ENCODE measurements at places on chromosomes 5 and 9.

GRCh38 chr9:113964495-113965170, 88.5 kb downstream of the ZNF618 start:
- DNase-seq: no peak

DNA sequence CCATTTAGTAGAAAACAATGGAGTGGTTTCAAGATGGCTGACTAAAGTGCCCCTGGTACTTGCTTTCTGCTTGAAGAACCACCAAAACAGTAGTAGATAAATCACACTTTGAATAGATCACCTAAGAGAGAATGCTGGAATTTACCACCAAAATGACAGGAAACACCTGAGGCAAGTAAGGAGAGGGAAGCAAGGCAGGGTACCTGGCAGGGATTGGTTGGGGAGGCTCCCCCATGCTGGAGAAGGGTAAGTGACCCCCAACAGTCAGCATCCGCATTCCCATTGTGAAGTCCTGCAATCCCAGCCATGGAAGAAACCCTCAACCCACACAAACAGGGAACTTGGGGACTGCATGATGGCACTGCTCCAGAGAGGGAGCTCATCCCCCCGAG, 105.5 kb downstream of the PLPP1 start:
- no peak for DNase-seq

GRCh38 chr5:75057561-75057960, 5.2 kb upstream of the GCNT4 start:
- no peak for DNase-seq

GRCh38 chr9:80649496-80649895, 1039.9 kb downstream of the TLE1 start:
- no peak for DNase-seq

DNA sequence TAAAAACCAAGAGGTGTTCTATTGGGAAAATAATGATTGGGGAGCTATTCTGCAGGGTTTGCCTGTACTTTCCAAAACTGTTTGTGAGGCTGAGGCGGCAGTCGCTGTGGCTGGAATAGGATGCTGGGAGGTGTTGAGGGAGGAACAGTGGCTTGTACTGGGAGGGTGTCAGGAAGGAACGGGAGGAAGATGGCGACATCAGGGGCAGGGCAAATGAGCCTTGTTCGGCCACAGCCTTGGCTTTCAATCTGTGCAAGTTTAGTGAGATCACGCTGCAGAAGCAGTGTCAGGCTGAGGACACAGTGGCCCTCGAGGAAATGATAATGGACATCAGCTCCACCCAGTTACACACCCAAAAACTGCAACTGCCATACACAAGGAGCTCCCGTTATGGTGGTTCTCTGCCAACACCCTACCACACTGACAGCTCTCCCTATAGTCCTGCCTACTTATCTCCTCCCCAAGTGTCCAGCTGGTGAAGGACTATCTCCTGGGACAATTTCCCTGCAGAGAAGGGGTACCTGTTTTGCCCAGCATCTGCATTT, 27.3 kb downstream of the KIF2A start:
- DNase-seq: no peak

DNA sequence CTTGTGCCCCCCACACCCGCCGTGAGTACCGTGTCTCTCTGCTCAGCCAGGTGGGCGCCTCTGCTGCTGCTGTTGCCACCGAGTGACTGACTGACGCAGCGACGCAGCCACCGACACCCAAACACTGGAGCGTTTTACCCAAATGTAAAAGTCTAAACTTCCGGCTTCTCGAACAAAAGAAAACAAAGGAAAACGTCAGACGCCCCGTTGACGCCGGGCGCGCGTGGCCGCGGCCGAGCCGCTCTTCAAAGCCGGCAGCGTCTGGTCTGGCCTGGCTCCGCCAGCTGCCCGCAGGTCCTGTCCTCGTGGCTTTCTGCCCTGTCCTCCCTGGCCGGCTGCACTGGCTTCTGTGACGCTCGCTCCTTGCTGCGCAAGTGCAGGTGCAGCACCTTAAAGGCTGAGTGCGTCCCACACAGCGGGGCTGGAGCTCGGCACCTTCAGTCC, 41.4 kb upstream of the CLPTM1L start:
- DNase-seq: peak; percentile 72

- peak; percentile 54 for DNase-seq
Measured at GRCh38 chr9:112487008-112487798, 576 bp downstream of the KIAA1958 start.

GRCh38 chr5:71882826-71883741, 164.0 kb downstream of the CARTPT start:
- DNase-seq: peak; percentile 19

- no peak for DNase-seq
Measured at GRCh38 chr9:101064206-101064605, 35.7 kb downstream of the PLPPR1 start.

- no peak for DNase-seq
Measured at GRCh38 chr9:7369384-7369821, 430.2 kb downstream of the DMAC1 start.

DNA sequence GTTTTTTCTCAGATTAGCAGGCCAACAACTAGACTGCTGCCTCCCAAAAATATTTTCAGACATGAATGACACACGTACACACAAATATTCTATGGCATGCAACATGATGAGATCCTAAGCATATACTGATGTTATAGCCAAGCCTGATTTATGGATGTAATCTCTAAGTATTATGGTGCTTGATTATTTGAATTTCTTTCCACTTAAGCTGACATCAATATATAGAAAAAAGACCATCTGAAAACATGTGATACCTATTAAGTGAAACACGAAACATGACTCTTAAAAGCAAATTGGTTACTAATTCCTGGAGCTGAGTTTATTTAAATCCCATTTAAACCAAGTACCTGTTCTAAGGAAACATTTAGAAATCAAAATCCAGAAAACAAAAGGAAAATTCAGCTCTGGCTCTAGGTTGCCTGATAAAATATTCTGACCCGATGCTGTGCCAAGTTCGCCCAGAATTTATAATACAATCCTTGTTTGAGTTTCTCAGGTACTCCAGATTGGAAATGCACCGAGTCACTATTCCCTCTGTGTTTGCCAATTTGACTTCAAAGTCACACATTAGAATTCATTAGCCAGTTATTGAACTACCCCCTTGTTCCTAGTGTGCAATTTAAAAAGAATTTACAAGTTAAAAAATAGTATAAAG, 548.6 kb downstream of the CSNK1G3 start:
- no peak for DNase-seq

- DNase-seq: no peak
Measured at GRCh38 chr9:136542241-136543040, 3.4 kb downstream of the NOTCH1 start.

GRCh38 chr5:90305041-90305720, 104.4 kb downstream of the CETN3 start:
- no peak for DNase-seq

GRCh38 chr9:90964101-90965020, 162.7 kb downstream of the SYK start:
- DNase-seq: no peak

- DNase-seq: no peak
Measured at GRCh38 chr9:111348821-111349271, 18.8 kb upstream of the OR2K2 start.

- no peak for DNase-seq
Measured at GRCh38 chr5:169549453-169550100, 34.0 kb upstream of the SPDL1 start.

GRCh38 chr9:137383081-137383783, 39.7 kb downstream of the EXD3 start:
- DNase-seq: no peak

DNA sequence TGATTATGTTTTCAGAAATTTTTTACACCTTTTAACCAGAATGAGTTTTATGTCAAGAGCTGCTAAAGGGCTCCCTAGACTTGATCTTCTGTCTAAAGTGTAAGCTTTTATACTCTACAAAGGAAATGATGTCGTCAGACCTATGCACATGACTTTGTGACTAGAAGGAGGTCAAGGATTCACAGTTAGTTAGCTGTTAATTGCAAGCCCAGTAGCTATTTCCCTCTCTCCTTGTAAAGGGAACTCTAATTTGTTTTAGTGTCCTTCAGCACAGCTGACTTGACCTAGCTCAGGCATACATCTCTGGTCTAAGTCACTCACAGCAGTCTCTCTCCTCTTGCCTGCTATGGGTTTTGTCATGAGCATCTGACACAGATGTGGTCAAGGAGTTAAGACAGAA, 173.5 kb upstream of the NREP start:
- no peak for DNase-seq

DNA sequence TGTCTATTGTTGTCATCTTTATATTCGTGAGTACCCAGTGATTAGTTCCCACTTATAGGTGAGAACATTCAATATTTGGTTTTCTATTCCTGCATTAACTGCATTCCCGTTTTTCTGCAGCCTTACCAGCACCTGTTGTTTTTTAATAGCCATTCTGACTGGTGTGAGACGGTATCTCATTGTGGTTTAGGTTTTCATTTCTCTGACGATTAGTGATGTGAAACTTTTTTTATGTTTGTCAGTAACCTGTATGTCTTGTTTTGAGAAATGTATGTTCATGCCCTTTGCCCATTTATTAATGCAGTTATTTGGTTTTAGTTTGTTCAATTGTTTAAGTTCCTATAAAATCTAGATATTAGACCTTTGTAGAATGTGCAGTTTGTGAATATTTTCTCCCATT, 546.0 kb upstream of the RORB start:
- no peak for DNase-seq

GRCh38 chr9:89420397-89421178, 77.3 kb downstream of the SEMA4D start:
- no peak for DNase-seq

DNA sequence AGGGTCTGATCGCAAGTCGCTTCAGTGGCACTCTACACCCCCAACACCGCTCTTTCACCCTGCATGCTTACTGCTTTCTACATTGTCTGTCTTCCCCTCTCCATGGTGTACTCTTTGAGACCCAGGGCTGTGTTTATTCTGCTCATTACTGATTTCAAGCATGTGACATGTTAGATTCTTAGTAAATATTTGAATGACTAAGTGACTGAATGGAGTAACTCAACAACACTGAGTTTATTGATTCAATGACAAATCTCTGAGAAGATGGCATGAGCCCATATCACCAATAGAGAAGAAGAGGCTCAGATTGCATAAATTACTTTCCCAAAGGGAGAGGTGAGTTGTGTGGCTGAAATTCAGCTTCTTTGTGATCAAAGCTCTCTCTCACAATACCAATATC, 89.7 kb upstream of the OSMR start:
- DNase-seq: no peak

GRCh38 chr5:179613460-179614071, 9.9 kb downstream of the HNRNPH1 start:
- no peak for DNase-seq

- no peak for DNase-seq
Measured at GRCh38 chr5:167507463-167508233, 783.8 kb upstream of the WWC1 start.

DNA sequence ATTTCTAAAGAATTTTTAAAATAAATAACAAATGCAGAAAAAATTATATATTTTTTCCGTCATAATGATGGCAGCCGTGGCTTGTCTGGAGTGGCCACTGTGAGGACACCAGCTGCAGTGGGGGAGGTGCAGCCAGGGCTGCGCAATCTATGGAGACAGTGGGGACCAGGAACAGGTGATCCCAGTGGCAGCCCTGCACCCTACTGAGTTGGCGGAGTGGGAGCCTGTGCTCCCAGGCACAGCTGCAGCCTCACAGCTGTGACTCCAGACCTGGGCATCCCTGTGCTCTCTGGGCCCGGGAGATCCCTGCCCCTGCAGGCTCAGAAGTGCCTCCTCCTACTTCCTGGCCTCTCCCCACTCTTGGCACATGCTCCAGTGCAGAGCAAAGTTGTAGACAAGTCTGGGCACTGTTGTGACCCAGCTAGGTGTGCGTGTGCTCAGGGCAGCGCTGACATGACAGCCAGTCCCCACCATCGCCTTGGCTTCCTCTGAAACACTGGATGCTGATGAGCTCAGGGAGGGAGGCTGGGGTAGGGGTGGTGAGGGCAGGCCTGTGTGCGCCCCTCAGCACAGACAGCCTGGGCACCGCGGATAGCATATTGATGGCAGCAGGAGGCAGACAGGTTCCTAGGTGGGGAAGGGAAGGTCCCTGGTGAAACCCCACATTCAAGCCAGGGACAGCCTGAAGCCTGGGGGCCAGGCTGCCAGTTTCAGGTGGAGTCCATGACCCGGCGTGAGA, 96.0 kb upstream of the PRR16 start:
- no peak for DNase-seq

DNA sequence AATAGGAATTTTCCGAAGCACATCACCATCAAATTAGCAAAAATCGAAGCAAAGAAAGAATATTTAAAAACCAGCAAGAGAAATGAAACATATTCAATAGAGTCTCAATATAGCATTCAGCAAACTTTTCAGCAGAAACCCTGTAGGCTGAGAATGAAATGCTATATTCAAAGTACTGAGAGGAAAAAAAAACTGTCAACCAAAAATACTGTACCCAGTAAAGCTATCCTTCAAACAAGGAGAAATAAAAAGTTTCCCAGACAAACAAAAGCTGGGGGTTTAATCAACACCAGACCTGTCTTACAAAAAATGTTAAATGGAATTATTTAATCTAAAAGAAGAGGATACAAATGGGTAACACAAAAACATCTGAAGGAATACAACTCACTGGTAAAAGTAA, 116.0 kb downstream of the TRPM3 start:
- DNase-seq: no peak

All from H54 (cell line).